Stimulated activated CD4-positive, alpha-beta T cell treated with anti-CD3 and anti-CD28 coated beads, Interleukin-4, amount 100 ng/mL, for 1 hour (primary cell): ENCODE measurements at places on chromosomes 16 and 17.
A peak's percentile ranks its signal among the peaks of the same experiment; 100 is the strongest.

GRCh38 chr17:35568561-35568960 is 7.9 kb upstream of the SLFN14 start:
- peak; percentile 47 for DNase-seq

DNA sequence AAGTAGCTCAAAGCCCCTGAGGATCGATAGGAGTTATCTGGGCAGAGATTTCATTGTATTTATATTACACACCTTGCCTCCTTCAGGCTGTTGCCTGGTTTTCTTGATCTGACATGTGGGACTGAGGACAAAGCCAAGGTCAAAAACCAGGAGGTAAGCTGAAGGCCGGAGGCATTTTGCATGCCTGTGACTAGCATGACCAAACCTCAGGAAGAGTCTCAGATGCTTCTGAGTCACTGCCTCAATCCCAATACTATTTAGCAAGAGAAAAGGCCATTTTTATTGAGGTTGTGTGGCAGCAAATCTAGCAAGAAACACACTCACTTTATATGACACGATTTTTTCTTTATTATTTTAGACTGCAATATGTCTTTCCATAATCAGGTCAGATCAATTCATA is 968.1 kb downstream of the CDH11 start:
- no peak for DNase-seq

DNA sequence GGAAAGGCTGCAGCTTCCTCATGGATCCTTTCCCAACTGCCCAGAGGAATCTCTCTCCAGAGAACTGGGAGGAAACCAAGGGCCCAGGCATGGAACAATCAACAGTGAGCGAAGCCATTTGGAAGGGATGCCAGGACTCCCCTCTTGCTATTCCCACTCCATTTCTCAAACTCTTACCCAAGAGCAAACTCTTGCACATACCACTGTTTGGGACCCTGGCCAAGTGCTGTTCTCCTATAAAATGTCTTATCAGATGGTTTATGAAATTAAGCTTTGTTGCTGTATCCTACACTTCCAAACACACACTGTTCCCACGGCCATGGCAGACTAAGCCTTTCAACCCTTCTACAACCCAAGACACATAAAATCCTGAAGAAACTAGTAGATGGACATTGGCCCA is 48.3 kb upstream of the AXIN2 start:
- DNase-seq, result no peak

- DNase-seq, result no peak
Observed at GRCh38 chr16:55842369-55843104, 9.6 kb upstream of the CES1 start.

- DNase-seq, result no peak
Observed at GRCh38 chr16:57863434-57864160, 61.3 kb upstream of the KIFC3 start.
